Left renal cortex interstitium (tissue), 4 donors: ENCODE measurements at places on chromosomes 1 and 21. TPM values are rescaled to one million over a fixed set of nuclear protein-coding genes. Genes with fewer than 3 reads are reported as not detected.

DNA sequence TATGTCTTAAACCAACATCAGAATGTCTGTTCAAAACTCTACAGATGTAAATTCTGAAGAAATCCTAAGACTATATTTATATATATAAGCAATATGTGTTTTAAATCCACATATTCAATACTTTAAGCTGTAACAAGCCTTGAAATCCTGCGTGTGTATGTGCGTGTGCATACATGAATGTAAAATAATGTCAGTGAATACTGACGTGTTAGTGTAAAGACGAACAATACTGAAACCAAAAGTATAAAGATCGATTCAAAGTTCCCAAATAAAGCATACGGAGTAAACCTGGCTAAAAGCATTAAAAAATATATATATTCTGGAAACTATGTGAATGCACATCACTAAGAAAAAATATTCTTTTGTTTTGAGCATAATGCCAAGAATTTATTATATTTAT is 668.6 kb upstream of the NCAM2 start:
- DNase-seq: no peak

DNA sequence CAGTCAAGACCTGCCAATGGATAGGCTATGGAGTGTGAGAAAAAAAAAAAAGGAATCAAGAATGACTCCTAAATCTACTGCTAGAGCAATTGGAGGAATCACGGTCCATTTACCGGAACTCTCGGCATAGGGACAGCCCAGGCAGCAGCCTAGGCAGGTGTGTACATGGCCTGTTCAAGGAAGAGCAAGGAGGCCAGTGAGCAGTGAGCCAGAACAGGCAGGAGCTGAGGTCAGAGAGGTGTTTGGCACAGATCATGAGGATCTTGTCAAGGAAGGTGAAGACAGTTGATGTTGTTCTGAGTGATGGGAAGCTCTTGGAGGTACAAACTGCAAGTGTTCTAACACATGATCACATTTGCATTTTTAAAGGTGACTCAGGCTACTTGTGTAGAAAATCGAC is 40.6 kb upstream of the HHAT start:
- no peak for DNase-seq

DNA sequence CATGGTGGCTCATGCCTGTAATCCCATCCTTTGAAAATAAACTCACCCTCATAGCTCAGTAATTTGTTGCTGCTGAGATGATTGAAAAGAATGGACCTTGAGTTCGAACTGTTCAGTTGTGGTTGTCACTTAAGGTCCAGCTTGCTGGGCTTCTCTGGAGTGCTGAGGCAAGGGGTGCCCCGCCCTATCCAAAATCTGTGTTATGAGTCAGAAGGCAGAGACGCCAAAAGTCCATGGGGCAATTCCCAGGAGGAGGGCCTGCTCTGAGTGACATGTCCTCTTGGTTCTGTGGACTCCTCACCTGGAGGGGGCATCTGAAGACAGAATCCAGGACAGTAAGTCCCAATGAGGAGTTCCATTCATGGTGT is 64.8 kb downstream of the MYOM3 start:
- no peak for DNase-seq

VANGL2 gene
- 43.9 TPM for polyA plus RNA-seq

DNA sequence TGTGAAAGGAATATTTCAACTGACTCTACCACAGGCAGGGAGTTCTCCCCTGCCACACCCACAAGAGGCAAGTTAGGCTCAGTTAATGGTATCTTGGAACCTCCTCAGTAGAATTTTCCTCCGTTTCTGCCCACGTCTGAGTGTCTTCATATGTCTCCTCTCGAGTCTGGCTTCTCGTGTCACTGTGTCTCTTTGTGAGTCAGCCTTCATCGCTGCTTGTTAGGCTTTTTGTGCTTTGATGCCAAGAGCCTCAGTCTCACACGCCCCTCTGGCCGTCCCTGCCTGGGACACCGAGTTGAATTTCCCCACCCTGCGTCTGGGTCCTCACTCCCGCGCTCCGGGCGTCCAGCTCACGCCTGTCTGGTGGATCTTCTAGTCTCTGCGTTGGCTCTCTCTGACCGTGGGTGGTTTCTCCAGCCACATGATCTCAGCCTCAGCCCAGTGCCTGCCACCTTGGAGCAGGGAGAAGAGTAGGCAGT is 125.7 kb upstream of the GADD45A start:
- DNase-seq: no peak

DNA sequence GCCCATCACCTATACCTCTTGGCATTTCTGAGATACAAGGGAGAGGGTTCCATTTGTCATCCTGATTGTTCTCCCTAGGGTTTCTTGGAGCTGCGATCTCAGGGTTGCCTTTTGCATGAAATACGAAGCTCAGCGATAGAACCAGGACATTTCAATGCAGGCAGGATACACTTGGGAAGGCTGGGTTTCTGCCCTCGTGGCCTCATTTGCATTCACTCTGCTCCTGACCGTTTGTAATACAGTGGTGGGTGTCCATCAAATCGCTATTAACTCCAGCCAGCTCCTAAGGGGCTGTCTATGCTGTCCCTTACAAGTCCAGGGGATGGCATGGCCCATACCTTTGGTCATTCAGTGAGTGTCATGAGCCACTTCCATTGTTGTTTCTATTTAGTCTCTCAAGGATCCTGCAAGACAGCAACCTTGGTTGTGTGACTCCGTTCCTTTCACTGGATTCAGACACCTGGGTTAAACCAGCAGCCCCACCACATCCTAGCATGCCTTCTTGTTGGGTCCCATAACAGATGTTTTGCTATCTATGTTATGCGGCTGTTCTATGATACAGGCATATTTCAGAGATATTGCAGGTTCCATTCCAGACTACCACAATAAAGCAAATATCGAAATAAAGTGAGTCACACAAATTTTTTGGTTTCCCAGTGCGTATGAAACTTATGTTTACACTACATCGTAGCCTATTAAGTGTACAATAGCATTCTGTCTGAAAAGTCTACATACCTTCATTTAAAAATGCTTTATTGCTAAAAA is 18.3 kb downstream of the KAZN start:
- no peak for DNase-seq

DNA sequence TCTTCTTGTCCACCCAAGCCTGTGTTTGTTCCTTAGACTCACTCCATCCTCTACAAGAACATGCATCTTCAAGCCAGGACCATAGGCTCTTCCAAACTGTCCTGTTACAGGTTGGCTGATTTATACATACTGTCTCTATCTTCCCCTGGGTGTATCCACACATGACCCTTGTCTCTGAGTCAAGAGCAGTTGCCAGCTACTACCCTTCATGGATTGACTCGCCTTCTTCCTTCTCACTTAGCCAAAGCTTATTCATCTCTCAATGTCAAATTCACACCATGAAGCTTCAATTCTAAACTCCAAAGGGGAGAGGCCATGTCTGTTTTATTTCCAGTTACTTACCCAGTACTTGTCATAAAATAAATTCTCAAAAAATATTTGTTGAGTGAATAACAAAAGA is 64.1 kb upstream of the CACHD1 start:
- DNase-seq: no peak

SLFNL1 gene
- 0.27 TPM for polyA plus RNA-seq

- DNase-seq: no peak
Observed at GRCh38 chr1:154994591-154994990, 1.2 kb downstream of the LENEP start.

GBP1 gene
- 13.9 TPM for polyA plus RNA-seq
